ENCODE measurements at places on chromosomes 6 and 20.
A peak's percentile ranks its signal among the peaks of the same experiment; 100 is the strongest.

- DNase-seq = no peak
These were observed 6.5 kb upstream of the LY6G5C start for GRCh38 chr6:31687321-31687720.

- DNase-seq = no peak
These were observed 21.3 kb downstream of the TAF11 start for GRCh38 chr6:34866509-34866908.

- no peak for DNase-seq
These were observed 119.2 kb downstream of the MRPL14 start for GRCh38 chr6:44007818-44008621.

GRCh38 chr6:35497571-35498421 is 917 bp upstream of the TEAD3 start:
- peak; percentile 60 for DNase-seq

DNA sequence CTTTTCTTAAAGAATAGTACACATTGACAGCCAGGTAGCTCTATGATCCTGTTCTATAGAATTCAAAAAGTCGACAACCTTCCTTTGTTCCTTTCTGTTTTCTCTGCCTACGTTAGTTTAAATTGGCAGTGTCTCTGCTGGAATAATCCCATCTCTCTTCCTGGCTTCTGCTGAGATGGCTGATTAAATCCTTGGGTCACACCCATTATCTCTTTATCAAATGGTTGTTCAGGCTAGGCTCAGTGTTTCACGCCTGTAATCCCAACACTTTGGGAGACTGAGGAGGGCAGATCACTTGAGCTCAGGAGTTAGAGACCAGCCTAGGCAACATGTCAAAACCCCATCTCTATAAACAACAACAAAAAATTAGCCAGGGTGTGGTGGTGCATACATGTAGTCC is 44.4 kb downstream of the HFE start:
- no peak for DNase-seq

GRCh38 chr6:11043961-11044711 is at the start of gene ELOVL2:
Gene ELOVL2 (minus strand): TSS chr6:11044305. CDS start chr6:11044230, 75 bp downstream.
- DNase-seq = no peak

GRCh38 chr6:131414956-131415355 is 158.1 kb upstream of the ARG1 start:
- DNase-seq = no peak

DNA sequence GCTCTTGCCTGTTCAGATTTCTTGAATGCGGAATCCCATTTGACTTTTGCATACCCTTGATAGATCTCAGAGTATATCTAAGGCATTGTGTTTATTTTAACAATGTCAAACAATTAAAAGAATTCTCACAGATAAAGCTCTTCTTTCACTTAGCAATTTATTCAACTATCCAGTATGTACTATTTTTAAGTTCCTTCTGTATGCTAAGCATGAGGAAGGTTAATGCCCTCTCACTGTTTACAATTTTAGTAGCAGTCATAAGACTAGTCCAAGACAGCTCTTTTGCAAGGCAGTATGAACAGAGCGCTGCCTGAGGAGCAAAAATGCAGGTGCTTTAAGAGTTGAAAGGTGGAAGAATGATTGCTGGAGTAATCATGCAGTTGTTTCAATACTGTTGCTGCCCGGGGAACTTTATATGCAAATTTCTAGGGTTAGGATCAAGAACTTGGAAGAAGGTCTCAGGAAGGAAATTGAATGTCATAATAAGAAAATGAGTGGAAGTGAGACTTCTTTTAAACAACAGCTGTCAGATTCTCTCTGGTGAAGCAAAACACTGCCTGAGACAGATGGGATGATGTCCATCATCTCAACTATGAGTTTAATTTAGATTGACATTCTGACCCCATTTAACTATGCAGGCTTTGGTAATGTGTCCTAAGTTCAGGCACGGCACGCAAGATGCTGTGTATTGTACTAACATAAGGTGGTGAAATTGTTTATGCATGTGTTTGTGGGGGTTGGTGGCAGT is 1303.5 kb upstream of the CITED2 start:
- no peak for DNase-seq

GRCh38 chr6:136958168-136958567 is 36.1 kb downstream of the SLC35D3 start:
- no peak for DNase-seq

DNA sequence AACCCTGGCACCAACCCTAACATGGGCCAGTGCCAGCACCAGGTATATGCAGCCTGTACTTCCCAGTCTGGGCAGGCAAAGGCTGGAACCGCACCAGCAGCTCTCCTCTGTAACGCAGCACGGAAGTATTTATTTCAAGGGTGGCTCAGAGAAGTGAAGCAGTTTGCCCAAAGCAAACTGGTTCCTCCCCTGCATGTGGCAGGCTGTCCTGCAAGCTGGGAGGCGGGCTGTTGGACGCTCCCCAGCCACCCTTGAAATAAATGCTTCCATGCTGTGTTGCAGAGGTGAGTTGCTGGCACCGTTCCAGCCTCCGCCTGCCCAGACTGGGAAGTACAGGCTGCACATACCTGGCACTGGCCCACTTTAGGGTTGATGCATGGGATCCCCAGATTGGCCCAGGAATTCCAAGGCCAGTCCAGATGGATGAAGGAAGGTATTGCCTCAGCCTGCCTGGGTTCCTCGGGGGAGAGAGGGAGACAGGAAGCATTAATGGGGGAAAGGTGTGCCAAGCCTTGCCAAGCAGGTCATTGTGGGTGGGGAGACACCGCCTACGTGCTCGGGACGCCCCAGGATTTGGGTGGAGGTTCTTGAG is 49.8 kb downstream of the PPARD start:
- DNase-seq = no peak

GRCh38 chr6:38579010-38579628 is 60.6 kb downstream of the BTBD9 start:
- no peak for DNase-seq

DNA sequence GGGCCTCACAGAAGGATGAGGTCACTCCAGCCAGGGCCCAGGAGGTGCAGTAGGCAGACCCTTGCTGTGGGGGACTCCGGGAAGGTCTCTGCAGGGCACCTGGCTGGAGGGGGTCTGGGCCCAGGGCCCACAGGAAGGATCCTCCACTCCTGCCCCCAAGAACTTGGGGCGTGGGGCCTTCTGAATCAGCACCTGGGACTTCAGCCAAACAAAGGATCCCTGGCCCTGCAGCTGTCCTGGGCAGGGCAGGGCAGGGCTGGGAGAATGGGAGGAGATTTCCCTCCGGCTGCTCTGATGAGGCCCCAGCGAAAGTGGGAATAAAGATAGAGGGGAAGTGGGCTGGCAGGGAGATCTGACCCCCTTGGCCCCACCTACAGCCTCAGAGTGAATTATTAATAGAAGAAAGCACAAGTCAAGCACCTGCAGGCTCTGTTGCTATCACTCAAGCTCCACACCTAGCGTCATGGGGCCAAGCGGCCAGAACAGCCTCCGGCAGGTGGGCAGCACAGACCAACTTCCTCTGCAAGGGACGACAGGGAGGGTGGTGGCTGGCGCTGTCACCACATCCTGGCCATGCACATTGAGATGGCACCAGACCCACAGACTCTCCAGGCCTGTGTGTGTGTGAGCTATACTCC is 61.6 kb upstream of the MRPS10 start:
- DNase-seq = peak; percentile 13

Data from brain microvascular endothelial cell (primary cell).